ENCODE measurements at places on chromosomes 7 and 10. TPM values are rescaled to one million over a fixed set of nuclear protein-coding genes. Genes with fewer than 3 reads are reported as not detected.
A peak's percentile ranks its signal among the peaks of the same experiment; 100 is the strongest.

- DNase-seq: no peak
These were observed 171.1 kb upstream of the FZD1 start for GRCh38 chr7:91093181-91093580.

- DNase-seq: no peak
These were observed 738.6 kb upstream of the LRRTM3 start for GRCh38 chr10:66187053-66187733.

GRCh38 chr10:30359373-30360206, 10.5 kb upstream of the MTPAP start:
- DNase-seq: peak; percentile 81

SPDYE5 gene
- not detected for total RNA-seq
